ENCODE measurements at places on chromosomes 3 and 15. TPM values are rescaled to one million over a fixed set of nuclear protein-coding genes. Genes with fewer than 3 reads are reported as not detected.

The CLDN18 gene
- total RNA-seq: not detected

The P2RY12 gene
- total RNA-seq: 1.3 TPM

The HGD gene
- total RNA-seq: 326 TPM

The EEF1AKMT4 gene
- 11.0 TPM for total RNA-seq

The USF3 gene
- total RNA-seq: 10.6 TPM

The STXBP5L gene
- not detected for total RNA-seq

The TMC3 gene
- not detected for total RNA-seq

The PPP1R14D gene
- total RNA-seq: not detected

The GOLGA6L4 gene
- total RNA-seq: 0.23 TPM

The ITPKA gene
- 1.4 TPM for total RNA-seq

The TRIM71 gene
- total RNA-seq: 9.1 TPM

The BTLA gene
- 0.28 TPM for total RNA-seq

The ATP13A5 gene
- not detected for total RNA-seq

The PLIN1 gene
- total RNA-seq: 10.8 TPM

The SLC22A13 gene
- total RNA-seq: 0.14 TPM

The CPA3 gene
- 8.6 TPM for total RNA-seq

The MOBP gene
- not detected for total RNA-seq

The IGSF11 gene
- total RNA-seq: not detected

The ZMYND10 gene
- 0.09 TPM for total RNA-seq

The SNAP23 gene
- 42.9 TPM for total RNA-seq

The ZXDC gene
- 17.2 TPM for total RNA-seq

The CCDC39 gene
- not detected for total RNA-seq

The ARHGAP11A gene
- total RNA-seq: 20.6 TPM

The CLDN16 gene
- total RNA-seq: 0.75 TPM

Data from liver (tissue), 10 donors.